ENCODE measurements at places on chromosomes 3 and 15. TPM values are rescaled to one million over a fixed set of nuclear protein-coding genes. Genes with fewer than 3 reads are reported as not detected.

ARIH1 gene
- 209 TPM for total RNA-seq

ROPN1B gene
- total RNA-seq, result 2.2 TPM

VPS39 gene
- total RNA-seq, result 40.1 TPM

GCSAM gene
- not detected for total RNA-seq

EIF3J gene
- total RNA-seq, result 68.6 TPM

WWTR1 gene
- total RNA-seq, result 46.9 TPM

PLA2G4B gene
- total RNA-seq, result 4.7 TPM

HTR3E gene
- not detected for total RNA-seq

GUCA1C gene
- total RNA-seq, result not detected

CACNA1D gene
- total RNA-seq, result 1.1 TPM

TMEM40 gene
- total RNA-seq, result 12.3 TPM

NR1I2 gene
- total RNA-seq, result 0.07 TPM

Data from HCT116 (cell line).